ENCODE measurements at places on chromosomes 1 and 21. TPM values are rescaled to one million over a fixed set of nuclear protein-coding genes. Genes with fewer than 3 reads are reported as not detected.

The BMP8B gene
- 0.91 TPM for total RNA-seq

The ADAR gene
- 197 TPM for total RNA-seq

The HRNR gene
- not detected for total RNA-seq

The SPATA17 gene
- total RNA-seq: not detected

The ST6GALNAC5 gene
- total RNA-seq: not detected

The IGSF3 gene
- total RNA-seq: 1.5 TPM

All from activated CD8-positive, alpha-beta memory T cell treated with anti-CD3 and anti-CD28 coated beads for 36 hours (primary cell).